Putamen (tissue), 1 donor: ENCODE measurements at places on chromosomes 11 and 22.
A peak's percentile ranks its signal among the peaks of the same experiment; 100 is the strongest.

DNA sequence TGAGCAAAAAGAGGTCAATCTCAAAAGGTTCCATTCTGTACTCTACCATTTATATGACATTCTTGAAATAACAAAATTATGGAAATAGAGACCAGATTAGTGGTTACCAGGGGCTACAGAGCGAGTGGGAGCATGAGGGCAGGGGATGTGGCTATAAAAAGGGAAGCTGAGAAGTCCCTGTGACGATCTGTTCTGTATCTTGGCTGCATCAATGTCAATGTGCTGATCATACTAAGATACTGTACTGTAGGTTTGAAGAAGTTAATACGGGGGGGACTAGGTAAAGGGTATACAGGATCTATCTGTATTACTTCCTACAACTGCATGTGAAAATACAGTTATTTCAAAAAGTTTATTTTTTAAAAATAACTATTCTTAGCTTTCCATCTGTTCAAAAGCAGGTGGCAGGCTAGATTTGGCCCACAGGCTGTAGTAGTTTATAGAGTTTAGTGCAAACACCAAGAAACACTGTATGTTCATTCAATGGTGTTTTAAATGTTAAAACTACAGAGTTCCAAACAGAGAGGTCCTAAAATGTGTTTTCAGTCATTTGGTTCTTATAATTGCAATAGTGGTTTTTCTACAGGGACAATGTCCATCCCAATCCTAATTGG, 78.2 kb downstream of the SMCO4 start:
- no peak for DNase-seq

- no peak for DNase-seq
These were observed 56.0 kb downstream of the KCNQ1OT1 start for GRCh38 chr11:2643746-2644145.

DNA sequence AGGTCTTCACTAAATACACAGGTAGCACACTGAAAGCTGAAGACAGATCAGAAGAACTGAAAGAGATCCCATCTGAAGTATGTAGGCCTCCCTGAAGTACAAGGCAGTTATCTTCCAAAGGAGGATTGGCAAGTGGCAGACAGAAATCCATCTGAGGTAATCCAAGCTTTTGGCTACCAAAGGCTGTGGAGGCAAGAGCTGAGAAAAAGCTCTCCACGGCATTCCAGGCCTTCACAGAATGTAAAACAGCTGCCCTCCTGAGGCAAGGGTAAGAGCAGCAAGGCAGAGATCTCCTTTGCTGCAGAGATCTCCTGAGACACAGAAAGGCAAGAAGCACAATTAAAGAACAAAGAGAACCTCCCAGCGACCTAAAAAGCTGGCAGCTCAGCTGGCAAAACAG, 19.1 kb downstream of the PIK3C2A start:
- no peak for DNase-seq

DNA sequence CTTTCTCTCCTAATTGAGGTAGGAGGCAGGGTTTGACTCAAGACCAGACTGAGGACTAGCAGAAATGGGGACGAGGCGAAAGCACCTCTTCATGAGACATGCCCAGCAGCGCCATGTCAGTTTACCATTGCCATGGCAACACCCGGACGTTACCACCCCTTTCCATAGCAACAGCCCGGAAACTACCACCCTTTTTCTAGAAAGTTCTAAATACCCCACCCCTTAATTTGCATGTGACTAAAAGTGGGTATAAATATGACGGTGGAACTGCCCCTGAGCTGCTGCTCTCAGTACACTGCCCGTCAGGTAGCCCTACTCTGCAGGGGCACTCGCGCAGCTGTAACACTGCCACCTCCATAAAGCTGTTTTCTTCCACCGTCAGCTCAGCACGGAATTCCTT, 5.9 kb upstream of the RAC2 start:
- no peak for DNase-seq

DNA sequence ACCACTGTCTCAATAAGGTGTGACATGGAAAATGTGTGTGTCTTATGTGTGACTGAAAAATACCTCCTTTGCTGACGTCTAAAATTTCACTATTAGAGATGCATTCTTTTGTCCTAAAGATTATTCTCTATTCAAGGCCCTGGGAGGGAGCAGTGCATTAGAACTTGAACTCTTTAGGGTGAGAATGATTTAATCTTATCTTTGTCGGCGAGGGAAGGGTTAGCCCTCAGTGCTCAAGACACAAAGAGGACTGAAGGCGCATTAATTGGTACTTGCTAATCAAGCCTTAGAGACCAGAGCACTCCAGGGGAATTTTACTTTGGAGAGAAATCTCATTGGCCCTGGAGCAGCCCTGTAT, 29.8 kb upstream of the PLET1 start:
- DNase-seq, result no peak

DNA sequence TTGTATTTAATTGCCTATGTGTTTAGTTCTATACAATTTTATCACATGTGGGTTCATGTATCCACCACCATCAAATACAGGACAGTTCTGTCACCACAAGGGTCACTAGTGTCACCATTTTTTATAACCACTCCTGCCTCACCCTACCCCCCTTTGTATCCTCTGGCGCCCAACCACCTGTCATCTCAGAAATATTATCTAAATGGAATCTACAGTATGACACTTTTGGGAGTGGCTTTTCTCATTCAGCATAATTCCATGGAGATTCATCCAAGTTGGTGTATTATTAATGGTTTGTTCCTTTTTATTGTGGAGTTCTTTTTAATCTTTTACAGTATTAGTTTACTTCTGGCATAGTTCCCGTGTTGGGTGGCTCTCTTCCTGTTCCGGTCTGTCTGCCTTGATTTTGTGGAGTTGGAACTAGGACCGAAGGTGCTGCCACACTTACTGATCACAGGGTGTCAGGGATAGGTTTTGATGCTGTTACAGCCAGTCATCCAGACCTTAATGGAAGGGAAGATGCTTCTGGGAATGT, 58.5 kb downstream of the TNRC6B start:
- no peak for DNase-seq

DNA sequence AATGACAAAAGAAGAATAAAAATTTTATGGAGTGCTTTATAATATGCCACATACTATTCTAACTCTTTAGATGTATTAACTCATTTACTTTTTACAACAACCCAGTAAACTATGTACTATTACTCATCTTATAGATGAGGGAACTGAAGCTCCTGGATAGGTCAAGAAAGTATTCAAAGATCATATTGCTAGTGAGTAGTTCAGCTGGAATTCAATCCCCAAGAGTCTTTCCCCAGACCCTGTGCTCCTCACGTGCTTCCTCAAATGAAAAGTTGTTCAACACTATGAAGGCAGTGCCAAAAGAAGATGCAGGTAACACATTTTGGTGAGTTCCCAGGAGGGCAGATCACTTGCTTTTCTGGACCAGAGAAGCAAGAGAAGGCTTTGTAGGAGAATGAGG, 46.8 kb downstream of the BTG4 start:
- DNase-seq, result no peak

DNA sequence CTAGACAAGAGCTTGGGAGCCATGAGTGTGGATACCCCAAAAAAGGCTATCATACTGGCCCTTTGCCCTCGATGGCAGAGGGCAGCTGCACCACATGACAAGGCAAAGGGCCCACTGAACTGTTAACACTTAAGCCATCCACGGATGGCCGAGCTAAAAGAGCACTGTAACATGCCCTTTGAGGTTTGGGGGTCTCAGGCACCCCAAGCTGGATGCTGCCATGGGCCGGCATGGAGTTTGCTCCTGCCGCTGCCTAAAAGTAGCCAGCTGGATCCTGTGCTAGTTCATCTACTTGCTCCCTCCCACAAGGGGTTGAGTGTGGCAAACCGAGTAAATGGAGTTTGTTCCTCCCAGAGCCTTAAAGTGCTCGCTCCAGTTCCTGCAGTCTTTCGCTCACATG, 383.2 kb upstream of the LRRC4C start:
- no peak for DNase-seq

- no peak for DNase-seq
These were observed 333.6 kb upstream of the NCAM1 start for GRCh38 chr11:112627588-112628045.

DNA sequence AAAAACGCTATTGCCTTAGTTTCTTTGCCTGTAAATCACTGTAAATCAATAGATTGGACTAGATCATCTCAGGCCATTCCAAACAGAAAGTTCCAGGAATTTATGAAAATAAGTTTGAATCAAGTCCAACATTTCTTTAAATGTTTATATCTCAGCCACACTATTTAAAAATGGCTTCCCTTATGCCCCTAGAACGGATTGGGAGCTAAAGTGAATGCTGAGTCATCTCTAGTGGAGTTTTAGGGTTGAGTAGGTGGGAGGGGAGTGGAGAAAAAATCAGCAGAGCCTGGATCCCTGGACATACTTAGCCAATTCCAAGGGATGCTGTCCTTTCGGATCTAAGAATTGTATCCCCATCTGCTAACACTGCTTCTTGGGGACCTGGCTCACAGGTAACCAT, 48.6 kb downstream of the EHF start:
- no peak for DNase-seq

DNA sequence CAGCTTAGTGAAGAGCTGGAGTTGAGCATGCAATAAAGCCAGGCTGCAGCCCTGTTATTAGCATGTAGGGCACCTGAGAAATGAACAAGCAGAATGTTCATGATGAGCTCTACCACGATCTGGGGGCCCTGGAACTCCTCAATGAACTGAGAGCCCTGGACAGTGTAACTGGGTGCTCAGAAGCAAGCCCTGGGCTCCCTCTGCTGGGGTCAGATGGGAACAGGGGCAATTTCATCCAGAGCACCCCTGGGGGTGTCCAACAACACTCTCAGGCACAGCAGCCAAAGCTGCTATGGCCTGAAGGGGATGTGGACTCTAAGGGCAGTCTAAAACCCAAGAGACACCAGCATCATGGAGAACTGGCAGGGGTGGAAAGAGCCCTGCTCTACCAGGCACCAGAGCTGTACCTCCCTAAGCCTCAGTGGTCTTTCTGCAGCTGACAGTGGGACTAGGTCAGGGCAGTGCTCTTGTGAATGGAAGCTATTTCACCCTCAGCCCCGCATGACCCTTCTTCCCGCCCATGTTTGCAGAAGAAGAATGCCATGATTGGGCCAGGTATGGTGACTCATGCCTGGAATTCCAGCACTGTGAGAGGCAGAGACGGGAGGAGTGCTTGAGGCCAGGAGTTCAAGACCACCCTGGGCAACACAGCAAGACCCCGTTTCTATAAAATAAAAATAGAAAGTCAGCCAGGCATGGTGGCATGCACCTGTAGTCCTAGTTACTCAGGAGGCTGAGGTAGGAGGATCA, 28.9 kb downstream of the THOC5 start:
- DNase-seq, result no peak

GRCh38 chr22:17867160-17867785, 93.0 kb upstream of the BID start:
- no peak for DNase-seq

DNA sequence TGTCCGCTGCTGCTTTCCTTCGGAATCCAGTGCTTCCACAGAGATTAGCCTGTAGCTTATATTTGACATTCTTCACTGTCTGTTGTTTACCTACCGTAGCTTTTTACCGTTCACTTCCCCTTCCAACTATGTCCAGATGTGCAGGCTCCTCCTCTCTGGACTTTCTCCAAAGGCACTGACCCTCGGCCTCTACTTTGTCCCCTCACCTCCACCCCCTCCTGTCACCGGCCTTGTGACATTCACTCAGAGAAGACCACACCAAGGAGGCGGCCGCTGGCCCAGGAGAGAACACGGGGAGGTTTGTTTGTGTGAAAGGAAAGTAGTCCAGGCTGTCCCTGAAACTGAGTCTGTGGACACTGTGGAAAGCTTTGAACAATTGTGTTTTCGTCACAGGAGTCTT, 15.4 kb upstream of the ST14 start:
- no peak for DNase-seq

GRCh38 chr11:36976741-36977140, 378.7 kb upstream of the RAG2 start:
- no peak for DNase-seq

GRCh38 chr22:27719535-27720227, 81.9 kb downstream of the MN1 start:
- peak; percentile 69 for DNase-seq

GRCh38 chr11:78094250-78094649, 14.6 kb upstream of the NDUFC2 start:
- DNase-seq, result no peak

GRCh38 chr22:34886812-34887211, 179.1 kb upstream of the ISX start:
- no peak for DNase-seq
